ENCODE measurements at places on chromosomes 16 and 17.

DNA sequence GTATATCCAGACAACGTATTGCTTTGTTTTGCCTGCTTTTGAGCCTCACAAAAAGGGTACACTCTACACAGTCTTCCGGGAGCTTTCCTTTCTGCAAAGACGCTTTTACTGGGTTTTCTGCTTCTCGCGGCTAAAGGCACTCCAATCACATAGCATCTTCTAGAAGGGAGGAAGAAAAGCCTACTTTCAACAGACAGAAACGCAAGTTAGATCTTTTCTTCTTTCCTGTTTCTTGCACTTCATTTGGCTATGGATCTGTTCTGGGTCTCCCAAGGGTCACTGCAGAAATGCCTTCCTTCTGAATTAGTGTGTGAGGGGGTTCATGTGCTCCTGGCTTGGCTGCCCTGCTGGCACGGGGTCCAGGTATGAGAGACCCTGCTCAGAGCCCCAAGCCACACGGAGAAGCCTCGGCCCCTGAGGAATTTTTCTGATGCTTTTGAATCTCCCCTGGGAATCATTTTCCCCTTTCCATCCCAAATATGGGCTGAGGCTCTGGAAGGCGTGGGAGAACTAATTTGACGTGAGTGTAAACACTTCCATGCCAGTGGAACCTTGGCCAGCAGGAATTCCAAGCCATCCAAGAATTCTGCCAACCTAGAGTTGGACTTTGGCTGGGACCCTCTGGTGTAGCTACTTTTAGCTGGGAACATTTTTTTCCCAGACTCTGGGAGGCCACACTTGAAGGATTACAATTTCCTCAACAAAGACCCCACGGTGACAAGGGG is 49.6 kb upstream of the NKD1 start:
- no peak for DNase-seq

DNA sequence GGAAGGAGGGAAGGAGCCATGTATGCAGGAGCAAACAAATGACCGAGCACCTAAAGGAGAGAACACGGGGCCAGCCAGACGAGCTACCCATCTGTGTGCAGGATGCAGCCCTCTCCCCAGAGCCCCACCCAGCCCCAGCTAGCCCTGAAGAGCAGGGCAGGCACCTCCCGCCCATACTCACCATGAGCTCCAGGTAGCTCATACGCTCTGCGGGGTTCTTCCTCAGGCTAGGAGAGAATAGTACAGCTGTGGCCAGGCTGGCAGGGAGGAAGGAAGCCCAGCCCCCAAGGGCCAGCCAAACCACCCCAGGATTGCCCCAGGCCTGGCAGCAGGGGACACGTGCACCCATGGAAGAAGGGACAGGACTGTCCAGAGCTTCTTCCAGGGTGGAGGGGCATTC is 81.9 kb downstream of the KCNJ18 start:
- no peak for DNase-seq

- DNase-seq, result no peak
Measured at GRCh38 chr16:79328402-79329165, 272.0 kb downstream of the MAF start.

DNA sequence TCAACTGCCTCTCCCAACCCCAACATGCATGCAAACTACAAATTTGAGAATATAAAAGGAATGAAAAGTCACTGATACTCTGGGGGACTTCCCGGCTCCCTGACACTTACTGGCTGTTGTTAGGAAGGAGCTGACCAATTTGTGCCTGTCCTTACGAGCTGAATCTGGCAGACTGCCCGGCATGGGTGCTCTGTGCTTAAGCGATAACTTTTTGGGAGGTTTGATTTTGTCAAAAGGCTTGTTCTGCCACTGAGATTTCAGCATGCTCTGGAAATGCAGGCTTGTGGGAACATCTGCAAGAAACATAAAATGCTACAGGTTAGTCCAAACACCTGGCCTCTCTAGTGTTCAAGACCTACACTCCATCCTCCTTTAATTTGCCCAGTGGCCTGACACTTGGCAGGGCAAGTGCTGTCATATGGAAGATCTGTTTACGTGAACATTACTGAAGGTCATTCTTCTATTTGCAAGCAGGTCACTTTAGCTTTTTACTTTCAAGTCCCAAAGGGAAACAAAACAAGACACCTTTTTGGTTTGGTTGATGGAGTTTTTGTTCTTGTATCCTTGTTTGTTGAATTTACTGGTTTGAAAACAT is 40.6 kb downstream of the STH start:
- no peak for DNase-seq

- no peak for DNase-seq
Measured at GRCh38 chr17:17515934-17516930, 20.0 kb upstream of the RASD1 start.

DNA sequence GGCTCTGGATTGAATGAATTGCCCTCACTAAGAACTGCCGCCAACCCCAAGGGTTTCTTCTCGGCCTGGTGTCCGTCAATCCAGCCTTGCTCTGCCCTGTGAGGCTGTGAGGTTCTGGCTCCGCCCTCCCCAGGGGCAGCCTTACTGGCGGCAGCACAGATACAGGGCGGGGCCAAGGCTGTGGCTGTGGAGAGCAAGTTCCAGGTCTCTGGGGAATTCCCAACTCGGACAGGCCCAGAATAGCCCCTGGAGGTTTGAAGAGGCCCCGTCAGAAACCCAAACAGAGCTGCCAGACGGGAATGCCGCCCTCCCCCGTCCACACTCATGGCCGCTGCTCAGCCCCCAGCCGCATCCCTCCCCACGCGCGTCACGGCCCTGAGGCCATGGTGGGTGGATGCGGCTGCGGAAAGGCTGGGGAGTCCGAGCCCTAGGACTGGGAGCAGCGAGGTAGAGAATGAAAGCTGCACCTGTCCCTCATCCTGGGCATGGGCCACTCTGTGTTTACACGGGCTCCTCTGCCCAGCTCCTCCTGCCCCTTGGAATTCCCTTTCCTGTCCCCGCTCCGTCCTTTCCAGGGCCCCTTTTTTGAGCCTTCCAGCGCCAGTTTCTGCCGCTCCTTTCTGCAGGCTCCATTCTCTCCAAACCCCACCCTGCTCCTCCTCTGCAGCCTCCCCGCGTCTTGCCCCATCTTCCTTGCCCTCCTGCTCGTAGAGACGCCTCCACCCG is 660 bp upstream of the PRRT2 start:
- DNase-seq, result peak; percentile 94

GRCh38 chr16:76157629-76158028 is 119.6 kb upstream of the CNTNAP4 start:
- no peak for DNase-seq

DNA sequence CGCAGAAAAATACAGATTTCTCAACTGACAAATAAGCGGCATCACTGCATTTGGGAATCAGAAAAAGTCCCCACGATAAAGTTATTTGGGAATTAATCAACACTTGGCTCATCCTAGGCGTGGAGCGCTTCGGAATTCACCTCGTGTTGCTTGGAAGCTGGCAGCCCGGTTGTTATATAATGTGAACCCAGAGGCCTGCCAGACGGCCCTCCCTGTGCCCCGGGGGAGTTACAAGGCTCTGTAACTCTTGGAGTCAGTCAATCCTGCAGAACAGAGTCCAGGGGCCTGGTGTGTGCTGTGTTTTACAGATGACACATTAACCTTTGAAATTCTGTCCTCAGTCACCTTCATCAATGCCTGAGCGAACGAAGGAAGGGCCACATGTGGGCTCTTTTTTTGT is 111.1 kb downstream of the PITPNC1 start:
- no peak for DNase-seq

DNA sequence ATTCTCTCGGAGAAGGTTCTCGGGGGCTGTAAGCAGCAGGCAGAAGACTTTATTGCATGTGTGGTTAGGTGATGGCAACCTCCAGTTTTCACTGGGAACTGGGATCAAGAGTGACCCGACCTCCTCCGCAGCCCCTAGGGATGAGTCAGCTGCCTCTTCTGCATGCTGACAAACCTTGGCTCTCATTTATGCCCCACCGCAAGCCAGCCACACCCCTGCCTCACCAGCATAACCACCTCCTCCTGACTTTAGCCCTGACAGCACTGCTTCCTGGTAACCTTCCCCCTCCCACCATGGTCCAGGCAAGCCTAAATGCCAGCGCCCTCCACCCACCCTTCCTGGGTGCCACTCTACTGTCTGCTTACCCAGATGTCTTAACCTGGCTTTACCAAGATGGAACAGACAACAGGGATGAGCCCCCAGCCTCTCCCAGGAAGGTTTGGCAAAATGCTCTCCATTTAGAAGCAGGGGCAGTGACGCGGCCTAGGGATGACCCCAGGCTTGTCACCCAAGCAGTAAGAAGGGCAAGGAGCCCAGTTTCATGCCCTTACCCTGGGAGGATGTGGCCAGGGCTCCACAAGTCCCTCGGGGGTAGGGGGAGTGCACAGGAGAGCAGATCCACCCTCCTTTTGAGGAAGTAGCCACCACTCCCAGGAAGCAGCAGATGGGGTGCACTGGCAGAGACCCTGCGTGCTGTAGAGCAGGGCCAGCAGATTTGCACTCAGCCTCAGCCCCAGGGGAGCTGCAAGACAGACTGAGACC is 73.5 kb downstream of the GOSR1 start:
- no peak for DNase-seq
